ENCODE measurements at places on chromosomes 1 and 21.

GRCh38 chr1:47991673-47992072 lies 5.5 kb downstream of the TRABD2B start:
- ATAC-seq: no peak
- H3K36me3 ChIP-seq: no peaks in the 10 kb centered on the region
- H3K27ac ChIP-seq: no peak overlapping the region
- no peak overlapping the region for H3K4me3 ChIP-seq

DNA sequence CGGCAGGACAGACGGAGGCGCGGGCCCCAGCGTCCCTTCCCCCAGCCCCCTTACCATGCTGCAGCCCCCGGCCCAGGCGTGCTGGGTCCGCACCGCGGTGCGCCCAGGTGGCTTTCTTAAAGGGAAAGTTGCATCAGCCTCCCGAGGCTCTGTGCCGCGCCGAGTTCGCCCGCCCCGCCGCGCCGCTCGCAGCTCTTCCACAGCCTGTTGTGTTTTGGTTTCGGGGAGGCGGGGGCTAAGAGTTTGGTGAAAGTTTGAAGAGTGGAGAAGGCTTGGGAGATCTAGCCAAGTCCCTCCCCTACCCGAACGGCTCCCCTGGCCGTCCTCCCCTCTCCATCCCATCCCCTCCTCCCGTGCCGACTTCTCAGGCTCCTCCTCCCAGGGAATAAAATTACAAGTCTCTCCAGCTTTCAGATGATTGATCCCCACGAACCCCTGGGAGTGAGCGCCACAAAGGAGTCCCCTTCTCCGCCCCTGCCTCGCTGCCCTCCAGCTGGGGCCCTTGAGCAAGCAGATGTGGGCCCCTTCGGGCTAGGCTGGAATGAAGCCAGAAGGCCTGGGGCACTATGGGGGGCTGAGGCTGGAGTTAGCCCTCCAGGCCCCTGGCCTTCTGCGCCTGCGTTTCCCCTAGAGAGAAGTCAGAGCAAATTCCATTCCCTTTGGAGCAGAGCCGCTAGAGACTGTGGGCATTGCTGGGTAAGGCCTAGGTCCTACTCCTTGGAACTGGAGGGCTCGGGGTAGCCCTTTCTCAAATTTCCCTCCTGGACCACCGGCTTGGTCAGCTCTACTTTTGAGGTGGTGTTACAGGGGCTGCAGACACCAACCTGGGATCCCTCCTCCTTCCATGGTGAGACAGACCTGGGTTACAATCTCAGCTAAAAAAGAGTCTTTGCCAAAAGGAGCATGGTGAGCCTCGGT lies at the start of gene SLC6A9:
TSS of gene SLC6A9 (minus strand) at position 211 of the 918 bp plus-strand sequence. CDS start 7,185 bp downstream, outside the sequence.
- H3K27me3 ChIP-seq: no peaks in the 10 kb centered on the region
- no peak for ATAC-seq
- peak within 1 kb of the TSS; percentile 76 for H3K4me3 ChIP-seq
- peaks cover 24% of the 10 kb centered on the region for H3K4me1 ChIP-seq
- H3K27ac ChIP-seq: peak within 1 kb of the TSS; percentile 61
- H3K36me3 ChIP-seq: no peaks in the 10 kb centered on the region

DNA sequence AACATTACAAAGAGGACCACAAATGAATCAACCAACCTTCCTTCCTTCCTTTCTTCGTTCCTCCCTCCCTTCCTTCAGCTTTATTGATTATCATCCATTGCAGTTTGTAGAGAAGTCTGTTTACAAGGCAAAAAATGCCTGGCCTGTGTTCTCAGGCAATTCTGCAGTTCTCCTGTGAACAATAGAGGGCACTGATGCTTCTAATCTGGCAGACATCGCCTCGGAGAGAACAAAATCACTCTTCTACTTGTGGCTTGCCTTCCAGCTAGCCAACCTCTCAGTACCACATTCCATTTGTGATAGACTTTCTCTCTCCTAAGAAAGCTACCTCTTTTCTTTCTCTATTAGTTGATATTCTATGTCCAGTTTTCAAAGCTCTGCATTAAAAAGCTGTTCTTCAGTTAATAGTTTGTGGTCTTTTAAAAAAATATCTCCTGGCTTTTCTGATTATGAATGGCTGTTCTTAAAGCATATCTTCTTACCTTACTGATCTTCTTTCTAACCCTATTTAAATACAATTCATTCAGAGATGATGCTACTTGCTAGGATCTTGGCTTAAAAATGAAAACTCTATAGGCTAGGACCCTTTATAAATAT lies 26.9 kb upstream of the ESRRG start:
- no peak for ATAC-seq
- no peak overlapping the region for H3K27ac ChIP-seq
- no peaks in the 10 kb centered on the region for H3K4me1 ChIP-seq
- H3K4me3 ChIP-seq: no peak overlapping the region
- no peaks in the 10 kb centered on the region for H3K27me3 ChIP-seq

- H3K27me3 ChIP-seq: peaks cover 14% of the 10 kb centered on the region
- no peak overlapping the region for H3K27ac ChIP-seq
- no peak overlapping the region for H3K4me3 ChIP-seq
- no peak for ATAC-seq
Observed at GRCh38 chr1:246828818-246829217, 102.9 kb downstream of the AHCTF1 start.

GRCh38 chr21:27329255-27329851 lies 362.5 kb upstream of the ADAMTS5 start:
- no peaks in the 10 kb centered on the region for H3K36me3 ChIP-seq
- no peak overlapping the region for H3K27ac ChIP-seq

GRCh38 chr1:166368030-166368429 lies 201.2 kb upstream of the FAM78B start:
- no peak overlapping the region for H3K4me3 ChIP-seq
- no peaks in the 10 kb centered on the region for H3K36me3 ChIP-seq
- ATAC-seq: no peak
- H3K4me1 ChIP-seq: no peaks in the 10 kb centered on the region

- H3K27me3 ChIP-seq: no peaks in the 10 kb centered on the region
- no peak overlapping the region for H3K27ac ChIP-seq
- H3K4me1 ChIP-seq: no peaks in the 10 kb centered on the region
- ATAC-seq: no peak
Observed at GRCh38 chr1:147214842-147215539, 10.1 kb downstream of the FMO5 start.

GRCh38 chr1:199774433-199775089 lies 252.9 kb upstream of the NR5A2 start:
- H3K36me3 ChIP-seq: no peaks in the 10 kb centered on the region
- H3K27me3 ChIP-seq: peaks cover 28% of the 10 kb centered on the region
- no peak for ATAC-seq
- no peaks in the 10 kb centered on the region for H3K4me1 ChIP-seq
- no peak overlapping the region for H3K4me3 ChIP-seq

DNA sequence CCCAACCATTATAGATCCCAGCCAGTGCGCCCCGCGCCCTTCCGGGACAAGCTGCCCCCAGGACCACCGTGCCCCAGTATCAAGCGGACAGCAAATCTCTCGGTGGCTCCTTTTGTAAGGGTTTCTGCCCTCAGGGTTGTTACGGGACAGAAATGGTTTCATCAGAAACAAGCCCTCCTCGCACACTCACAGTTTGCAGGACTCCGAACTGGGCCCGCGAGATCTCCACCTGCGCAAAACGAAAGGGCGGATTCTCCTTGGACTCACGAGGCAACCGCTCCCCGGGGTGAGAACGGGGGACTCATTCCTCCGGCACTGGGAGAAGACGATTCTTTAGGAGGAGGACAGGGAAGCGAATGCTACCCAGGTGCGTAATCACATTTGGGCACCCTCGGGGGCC lies 51.1 kb upstream of the H6PD start:
- H3K27me3 ChIP-seq: peaks cover 9% of the 10 kb centered on the region
- no peak for ATAC-seq
- no peak overlapping the region for H3K27ac ChIP-seq
- peaks cover 16% of the 10 kb centered on the region for H3K36me3 ChIP-seq
